Type B pancreatic cell (in vitro differentiated cells): ENCODE measurements at places on chromosomes 1 and 21.

- DNase-seq = no peak
Observed at GRCh38 chr1:25922971-25923552, 16.8 kb upstream of the STMN1 start.

DNA sequence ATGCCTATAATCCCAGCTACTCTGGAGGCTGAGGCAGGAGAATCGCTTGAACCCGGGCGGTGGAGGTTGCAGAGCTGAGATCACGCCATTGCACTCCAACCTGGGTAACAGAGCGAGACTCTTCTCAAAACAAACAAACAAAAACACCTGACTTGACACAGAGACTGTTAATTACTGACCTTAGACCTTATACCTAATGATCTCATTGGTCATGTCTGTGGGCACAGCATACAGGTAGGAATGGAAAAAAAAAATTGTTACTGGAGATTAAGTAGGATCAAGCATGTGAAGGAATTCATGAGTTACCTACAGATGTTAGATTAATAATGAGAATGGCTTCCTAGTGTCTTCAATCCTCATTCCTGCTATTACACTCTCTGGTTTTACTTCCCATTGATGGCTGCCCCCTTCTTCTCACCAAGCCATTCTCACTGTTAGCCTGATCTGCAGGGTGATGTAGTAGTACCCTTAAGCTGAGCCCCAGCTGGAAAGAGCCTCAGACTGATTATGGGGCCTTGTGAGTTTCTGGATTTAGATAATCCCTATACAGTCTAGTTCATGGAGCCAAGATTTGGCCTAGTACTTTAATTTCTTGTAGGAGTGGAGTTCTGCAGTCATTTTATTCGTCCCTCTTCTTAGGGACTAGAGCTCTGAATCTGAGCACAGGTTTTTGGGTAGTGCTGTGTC lies 8.8 kb downstream of the TBCE start:
- DNase-seq = no peak

GRCh38 chr1:59061876-59062275 lies 235.0 kb upstream of the FGGY start:
- DNase-seq = no peak

DNA sequence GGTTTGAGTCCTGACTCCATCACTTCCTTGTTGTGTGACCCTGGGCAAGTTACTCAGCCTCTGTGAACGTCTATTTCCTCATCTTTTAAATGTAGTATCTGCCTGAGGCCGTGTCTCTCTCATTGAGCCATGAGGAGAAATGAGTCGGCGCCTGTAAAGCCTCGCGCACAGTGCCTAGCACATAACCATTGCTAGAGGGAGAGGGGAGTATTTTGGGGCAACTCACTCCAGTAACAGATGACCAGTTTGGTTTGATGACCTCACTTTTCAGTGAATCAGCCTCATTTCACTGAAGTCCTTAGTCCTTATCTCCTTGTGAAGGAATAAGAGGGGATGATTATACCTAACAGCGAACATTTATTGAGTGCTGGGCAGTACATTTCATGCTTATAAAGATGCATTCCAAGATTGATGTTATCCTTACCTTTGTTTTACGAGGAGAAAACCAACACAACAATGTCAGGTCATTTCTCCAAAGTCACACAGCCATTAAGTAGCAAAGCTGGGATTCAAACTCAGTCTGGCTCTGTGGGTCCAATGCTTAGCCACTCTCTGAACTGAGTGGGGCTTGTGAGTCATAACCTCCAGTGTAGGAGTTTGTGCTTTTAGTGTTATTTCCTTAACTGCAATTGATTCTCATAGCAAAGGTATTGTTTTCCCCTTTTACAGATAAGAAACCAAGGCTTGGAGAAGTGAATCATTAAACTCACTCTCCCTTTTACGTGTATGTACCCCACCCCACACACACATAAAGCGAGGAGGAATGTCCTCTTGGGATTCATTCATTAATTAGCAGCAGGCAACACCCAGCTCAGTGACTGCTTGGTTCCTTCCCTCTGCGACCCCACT lies 25.9 kb downstream of the KCNC4 start:
- DNase-seq = no peak

- peak; percentile 71 for DNase-seq
Observed at GRCh38 chr1:44417351-44418021, 12.4 kb downstream of the RNF220 start.

GRCh38 chr1:212238552-212238951 lies 46.7 kb upstream of the PPP2R5A start:
- no peak for DNase-seq
